ENCODE measurements at places on chromosomes 5 and 9. TPM values are rescaled to one million over a fixed set of nuclear protein-coding genes. Genes with fewer than 3 reads are reported as not detected.
A peak's percentile ranks its signal among the peaks of the same experiment; 100 is the strongest.

DNA sequence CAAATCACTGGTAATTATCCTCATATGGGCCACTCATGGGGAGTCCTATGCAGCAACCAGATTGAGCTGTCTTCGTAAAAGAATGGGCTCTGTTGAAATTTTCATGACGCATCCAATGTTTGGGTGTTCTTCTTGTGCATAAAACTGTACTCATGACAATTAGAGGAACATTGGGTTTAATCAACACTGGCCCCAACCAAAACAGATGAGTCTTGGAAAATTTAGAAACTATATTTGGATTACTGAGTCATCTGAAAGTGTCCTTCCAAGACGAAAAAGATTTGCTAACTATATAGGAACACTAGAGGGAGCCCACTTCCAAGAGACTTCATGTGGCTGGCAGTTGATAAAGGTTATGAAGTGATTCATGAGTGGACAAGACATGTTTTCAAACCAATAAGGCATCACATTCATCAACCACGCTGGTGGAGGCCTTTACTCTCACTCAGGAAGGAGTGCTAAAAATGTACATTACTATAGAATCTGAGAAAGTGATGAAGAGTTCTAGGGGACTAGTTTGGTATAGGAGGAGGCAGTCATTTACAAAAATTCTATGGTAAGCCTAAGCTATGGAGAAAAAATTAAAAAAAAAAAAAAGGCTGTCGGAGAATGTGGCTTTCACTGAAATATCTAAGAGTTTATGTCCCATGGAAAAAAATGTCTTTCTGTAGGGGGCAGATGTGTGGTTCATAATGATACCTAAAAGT is 313.5 kb downstream of the PRDM9 start:
- DNase-seq: no peak

GRCh38 chr5:9335269-9335668 is 210.6 kb downstream of the SEMA5A start:
- DNase-seq: no peak

DNA sequence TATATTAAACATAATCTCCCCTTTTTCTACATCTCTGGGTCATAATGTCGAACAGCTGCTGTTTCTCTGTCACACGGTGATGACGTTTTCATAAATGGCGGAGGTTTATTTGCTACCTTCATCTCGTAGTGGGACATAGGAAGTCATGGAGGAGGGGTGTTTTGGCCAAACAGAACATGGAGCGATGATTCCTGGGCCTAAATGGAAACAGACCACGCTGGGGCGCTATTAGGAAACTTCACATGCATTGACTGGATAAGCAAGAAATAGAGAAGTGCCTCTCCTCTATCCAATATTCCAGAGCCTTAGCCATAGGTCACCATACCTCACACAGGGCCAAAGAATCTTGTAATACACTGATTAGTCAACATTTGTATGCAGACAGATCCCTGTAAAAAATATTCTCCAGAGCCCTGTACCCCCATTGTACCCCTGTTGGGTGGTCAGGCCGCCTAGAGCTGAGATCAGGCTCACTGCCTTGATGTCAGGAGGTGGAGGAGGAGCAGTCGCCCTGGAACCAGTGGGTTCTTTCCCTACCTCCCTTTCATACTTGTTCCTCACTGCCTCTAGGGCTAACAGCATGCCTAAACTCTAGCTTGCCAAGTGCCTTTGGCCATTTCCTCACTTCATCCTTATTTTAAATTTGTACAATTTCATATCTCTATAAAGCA is 77.8 kb upstream of the SPIN1 start:
- DNase-seq: no peak

- DNase-seq: no peak
These were observed 58.1 kb downstream of the EBF1 start for GRCh38 chr5:159041444-159042198.

GRCh38 chr9:27497883-27498417 is 26.1 kb upstream of the IFNK start:
- DNase-seq: no peak

GRCh38 chr5:146785065-146785464 is 93.5 kb downstream of the PPP2R2B start:
- no peak for DNase-seq

GRCh38 chr9:33510262-33511183 is 13.5 kb upstream of the ANKRD18B start:
- peak; percentile 47 for DNase-seq

GRCh38 chr5:140131967-140132409 is 6.3 kb downstream of the IGIP start:
- DNase-seq: no peak

Gene MAP1B
- not detected for total RNA-seq

GRCh38 chr5:8601831-8602354 is 732.9 kb downstream of the MTRR start:
- no peak for DNase-seq

DNA sequence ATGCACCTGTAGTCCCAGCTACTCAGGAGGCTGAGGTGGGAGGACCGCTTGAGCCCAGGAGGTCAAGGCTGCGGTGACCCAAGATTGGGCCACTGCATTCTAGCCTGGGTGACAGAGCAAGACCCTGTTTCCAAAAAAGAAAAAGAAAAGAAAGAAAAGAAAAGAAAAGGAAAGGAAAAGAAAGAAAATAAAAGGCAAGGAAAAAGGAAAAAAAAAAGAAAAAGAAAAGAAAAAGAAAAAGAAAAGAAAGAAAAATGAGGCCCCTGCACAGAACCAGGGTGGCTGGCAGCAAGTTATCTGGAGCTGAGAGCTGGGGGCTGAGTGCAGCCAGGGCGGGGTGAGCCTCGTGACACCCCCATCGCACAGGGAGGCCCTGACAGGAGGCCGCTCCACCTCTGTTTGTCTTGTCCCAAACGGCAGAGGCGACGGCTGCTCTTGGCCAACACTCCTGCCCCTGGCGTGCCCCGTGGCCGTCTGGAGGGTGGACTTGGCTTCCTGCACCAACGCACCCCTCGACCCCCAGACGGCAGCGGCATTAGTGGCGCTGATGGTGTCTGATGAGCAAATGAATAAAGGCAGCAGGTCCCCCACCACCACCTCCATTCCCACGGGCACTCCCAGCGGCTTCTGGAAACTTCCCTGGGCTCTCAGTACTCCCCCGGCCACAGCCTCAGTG is 16.7 kb downstream of the EXD3 start:
- DNase-seq: no peak

DNA sequence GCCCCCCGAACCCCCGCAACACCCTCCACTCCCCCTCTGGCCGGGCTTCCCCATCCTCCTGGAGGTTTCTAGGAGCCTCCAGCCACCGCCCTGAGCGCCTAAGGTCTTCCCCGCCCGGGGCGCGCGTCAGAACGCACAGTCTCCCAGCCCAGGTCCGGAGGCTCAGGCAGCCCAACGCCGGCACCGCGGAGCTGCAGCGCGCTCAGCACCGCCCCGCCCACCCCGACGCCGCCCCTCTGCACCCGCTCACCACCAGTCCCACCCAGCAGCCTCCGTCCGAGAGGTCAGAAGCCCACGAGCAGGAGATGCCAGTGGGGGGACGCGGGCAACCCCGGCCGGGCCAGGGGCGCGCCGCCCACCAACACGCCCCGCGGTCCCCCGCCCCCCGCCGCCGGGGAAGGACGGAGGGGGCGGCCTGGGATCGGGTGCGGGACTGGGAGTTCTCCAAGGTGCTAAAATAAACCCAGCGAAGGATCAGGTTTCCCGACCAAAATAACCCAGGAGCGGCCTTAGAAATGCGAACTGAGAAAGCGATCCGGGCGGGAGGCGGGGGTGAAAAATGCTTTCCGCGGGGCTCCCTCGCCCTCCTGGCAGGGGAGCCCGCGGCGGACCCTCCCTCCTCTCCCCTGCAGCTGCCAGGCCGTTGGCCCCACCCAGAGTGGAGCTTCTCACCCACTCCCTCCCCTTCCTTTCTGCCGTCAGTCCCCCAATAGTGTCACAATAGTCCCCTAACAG is 6.5 kb upstream of the FAM78A start:
- DNase-seq: no peak

- DNase-seq: no peak
These were observed 102.3 kb upstream of the PHYKPL start for GRCh38 chr5:178334861-178335260.

DNA sequence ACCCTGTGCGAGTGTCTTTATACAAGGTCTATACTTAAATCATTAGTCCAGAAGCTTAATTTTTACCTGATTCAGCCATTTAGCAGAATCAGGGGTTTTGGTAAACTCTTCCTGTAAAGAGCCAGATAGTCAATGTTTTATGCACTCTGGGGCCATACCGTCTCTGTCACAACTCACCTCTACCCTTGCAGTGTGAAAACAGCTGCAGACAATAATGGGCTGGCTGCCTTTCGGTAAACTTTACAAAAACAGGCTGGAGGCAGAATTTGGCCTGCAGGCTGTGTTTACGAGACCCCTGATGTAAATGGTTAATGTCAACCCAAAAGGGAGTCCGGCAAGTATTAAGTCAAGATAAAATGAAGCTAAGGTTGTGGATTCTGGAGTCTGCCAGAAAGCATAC is 32.8 kb downstream of the SMARCA2 start:
- DNase-seq: no peak

GRCh38 chr9:112059966-112060320 is 115.2 kb downstream of the SUSD1 start:
- DNase-seq: no peak

Gene CCDC192
- total RNA-seq: not detected

- DNase-seq: peak; percentile 40
These were observed 872 bp downstream of the TXNDC15 start for GRCh38 chr5:134874831-134875655.

DNA sequence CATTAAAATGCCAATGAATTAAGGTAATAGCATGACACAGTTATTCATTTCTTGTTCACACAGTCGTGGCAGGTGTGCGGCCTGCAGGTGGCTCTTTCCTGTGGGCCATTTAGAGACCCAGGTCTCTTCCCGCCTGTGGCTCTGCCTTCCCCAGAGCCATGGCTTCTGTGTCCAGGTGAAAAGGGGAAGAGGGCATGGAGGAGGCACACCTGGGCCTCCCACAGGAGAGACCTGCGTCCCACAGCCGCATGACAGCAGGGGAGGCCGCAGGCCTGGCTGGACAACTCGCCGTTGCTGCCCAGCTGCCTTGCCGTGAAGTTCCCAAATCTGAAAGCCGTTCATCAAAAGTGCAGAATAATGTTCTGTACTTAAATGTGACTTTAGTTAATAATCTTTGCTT is 14.4 kb upstream of the PLEKHG4B start:
- no peak for DNase-seq

DNA sequence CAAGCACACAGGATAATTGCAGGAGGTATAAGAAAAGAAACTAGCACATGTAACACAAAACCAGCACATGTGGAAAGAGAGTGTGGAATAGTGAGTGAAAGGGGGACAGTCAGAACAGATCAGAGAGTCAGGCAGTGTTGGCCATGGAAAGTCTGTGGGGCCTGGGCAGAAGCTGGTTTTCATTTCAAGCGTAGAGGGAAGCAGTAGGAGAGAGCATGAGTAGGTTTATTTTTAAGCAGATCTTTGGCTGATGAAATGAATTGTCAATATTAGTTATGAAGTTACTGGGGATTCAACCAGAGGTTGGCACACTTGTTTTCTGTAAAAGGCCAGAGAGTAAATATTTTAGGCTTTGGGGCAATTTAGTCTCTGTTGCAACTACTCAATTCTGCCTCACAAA is 283.1 kb downstream of the SMARCA2 start:
- DNase-seq: no peak

DNA sequence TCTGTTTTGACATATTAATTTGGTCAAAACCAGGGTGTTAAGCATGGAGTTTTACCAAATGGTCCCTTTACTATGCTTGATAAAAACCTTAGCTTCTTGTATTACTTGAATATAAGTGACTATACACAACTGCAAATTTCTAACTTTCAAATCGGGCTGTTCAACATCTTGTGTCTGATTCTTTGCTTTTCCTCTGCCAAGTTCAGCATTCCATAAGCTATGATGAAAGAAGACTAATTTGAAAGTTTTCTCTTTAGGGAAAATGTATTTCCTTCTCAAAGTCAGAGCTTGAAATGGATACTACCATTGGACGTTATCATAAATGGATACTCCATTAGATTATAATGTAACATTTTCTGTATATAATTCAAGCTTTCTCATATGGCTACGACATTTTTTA is 792.9 kb downstream of the EFNA5 start:
- no peak for DNase-seq

Gene SLC6A3
- total RNA-seq: 0.08 TPM

DNA sequence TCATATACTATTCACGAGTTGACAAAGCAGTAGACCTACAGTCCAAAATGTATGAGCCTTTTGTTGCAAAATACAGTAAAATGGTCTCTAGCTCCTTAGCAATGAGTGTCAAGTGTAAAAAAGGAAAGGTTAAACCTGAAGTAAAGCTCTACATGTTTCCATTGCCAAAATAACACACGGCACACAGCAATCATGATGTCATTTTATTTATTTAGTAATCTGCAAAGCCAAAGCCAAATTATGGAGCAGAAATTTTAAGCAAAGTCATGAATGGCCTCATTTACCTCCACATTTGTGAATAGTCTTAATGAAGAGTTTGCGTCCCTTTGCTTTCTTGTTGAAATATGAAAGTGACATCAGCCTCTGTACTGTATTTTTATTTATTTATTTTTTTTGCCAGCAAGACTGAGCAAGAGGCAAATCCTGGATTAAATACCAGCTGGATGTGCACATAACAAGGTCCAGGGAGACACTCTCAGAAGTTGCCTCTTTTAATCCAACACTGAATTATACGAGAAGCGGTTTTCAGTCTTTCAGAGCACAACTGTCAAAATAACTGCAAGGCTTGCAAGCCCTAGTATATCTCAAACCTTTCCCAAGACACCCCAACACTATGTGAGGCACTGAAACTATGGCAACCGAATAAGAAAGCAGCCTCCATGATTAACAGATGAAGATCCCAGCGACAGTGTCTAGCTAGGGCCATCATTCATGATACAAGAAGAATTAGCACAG is 9.7 kb downstream of the SEMA6A start:
- DNase-seq: no peak

DNA sequence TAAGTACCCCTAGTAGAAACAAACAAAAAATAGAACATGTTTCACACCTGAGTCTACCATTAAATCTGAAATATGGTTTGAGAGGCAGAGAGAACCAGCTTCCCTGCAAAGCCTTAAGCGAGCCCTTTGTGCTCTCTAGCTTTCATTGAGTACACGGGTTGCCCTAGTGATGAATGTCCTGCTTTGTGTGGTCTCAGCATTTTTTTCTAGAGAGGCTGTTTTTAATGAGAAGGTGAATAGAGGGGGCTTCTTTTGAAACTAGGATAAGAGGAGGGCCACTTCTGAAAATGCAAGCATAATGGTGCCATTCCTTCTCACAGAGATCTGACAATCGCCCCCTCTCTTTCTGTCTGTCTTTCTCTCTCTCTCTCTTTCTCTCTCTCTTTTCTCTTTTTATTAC is 131.3 kb downstream of the MACIR start:
- no peak for DNase-seq
